ENCODE measurements at places on chromosomes 5 and 9.

DNA sequence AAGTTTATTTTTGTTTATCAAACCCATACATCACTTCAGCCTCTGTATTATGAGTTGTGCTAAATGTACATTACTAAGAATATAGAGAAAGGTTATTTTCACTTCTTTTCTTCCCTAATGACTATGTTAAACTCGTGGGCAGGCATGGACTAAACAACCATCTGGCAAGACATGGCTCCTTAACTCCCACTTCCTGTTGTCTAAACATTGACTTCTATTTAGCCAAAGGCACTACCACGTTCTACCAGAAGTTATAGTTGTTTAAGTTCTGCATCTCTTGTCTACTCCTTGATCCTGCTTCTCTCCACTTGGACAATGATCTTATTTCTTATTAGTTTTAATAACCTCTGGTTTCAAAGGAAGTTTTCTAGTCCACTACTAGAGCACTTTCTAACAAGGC lies 136.1 kb downstream of the MACIR start:
- no peak for DNase-seq

GRCh38 chr9:132945186-132946130 lies 1.0 kb upstream of the TSC1 start:
- DNase-seq = no peak

DNA sequence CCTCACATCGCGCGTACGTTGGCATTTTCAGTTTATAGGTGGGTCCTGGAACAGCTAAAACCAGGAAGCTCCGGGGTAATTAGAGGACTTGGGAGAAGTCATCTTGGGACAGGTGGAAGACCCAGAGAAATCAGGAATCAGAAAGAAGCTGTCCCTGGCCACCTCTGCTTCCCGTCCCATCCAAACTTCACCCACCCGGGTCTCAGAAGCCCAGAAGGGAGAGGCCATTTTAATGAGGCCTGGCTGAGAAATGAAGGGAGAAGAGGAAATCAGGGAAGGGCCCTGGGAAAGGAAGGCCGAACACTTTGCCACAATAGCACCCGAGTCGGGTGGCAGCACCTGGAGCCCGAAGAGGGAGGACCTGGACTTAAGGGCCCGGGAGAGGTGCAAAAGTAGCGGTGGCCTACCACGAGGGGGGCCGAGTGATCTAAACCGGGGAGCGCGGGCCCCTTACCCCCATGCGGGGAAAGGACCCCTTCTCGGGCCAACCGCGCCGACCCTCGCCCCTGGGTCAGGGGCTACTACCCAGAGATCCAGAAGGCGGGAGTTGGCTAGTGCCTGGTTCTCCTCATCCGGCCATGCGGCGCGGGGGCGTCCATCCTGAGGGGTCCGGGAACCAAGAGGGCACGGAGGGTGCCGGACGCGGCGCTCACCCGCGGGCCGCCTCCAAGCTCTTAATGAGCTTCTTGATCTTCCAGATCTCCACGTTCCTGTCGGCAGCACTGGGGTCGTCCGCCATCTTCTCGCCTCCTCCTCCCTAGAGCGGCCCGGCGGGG lies 668 bp downstream of the ETF1 start:
- no peak for DNase-seq

DNA sequence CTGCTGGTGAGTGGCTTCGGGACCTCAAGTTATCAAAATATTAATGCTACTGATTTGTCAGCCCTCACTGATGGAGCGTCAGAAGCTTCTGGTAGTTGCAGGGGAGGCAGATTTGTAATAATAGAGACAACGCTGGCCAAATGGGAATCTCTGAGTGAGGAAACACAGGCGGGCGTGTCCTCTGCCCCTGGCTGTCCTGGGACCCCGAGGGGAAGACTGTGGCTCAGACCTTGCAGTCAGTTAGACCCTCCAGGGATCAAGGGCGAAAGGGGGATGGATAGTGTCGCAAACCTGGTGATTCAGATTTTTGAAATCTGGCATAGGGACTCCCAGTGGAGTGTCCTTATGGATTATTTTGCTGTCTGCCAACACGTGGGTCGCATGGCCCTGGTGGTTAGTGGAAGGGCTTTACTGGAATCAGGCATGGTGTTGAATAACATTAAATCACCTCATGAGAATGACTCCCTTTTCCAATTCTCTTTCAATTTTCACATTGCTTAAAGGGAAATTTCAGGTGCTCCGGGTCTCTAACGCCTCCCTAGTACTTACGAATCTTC lies 35.1 kb upstream of the NTNG2 start:
- DNase-seq = no peak

DNA sequence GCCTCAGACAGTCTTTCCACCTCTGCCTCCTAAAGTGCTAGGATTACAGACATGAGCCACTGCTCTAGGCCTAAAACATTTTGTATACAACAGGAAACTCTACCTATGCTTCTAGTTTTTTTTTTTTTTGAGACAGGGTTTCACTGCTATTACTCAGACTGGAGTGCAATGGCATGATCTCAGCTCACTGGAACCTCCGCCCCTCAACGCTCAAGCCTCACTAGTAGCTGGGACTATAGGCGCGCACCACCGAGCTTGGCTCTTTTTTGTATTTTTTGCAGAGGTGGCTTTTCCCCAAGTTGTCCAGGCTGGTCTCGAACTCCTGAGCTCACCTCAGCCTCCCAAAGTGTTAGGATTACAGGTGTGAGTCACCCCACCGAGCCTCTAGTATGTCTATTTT lies 5.4 kb downstream of the HSPA9 start:
- no peak for DNase-seq

Measured in head of caudate nucleus (tissue), 42 donors.